ENCODE measurements at places on chromosomes 4 and X. TPM values are rescaled to one million over a fixed set of nuclear protein-coding genes. Genes with fewer than 3 reads are reported as not detected.

CLGN gene
- total RNA-seq, result 0.21 TPM

RAI2 gene
- total RNA-seq, result 24.9 TPM

GABRE gene
- total RNA-seq, result 41.9 TPM

REPS2 gene
- 7.9 TPM for total RNA-seq

TMPRSS11D gene
- total RNA-seq, result not detected
